ENCODE measurements at places on chromosomes 5 and 9.

DNA sequence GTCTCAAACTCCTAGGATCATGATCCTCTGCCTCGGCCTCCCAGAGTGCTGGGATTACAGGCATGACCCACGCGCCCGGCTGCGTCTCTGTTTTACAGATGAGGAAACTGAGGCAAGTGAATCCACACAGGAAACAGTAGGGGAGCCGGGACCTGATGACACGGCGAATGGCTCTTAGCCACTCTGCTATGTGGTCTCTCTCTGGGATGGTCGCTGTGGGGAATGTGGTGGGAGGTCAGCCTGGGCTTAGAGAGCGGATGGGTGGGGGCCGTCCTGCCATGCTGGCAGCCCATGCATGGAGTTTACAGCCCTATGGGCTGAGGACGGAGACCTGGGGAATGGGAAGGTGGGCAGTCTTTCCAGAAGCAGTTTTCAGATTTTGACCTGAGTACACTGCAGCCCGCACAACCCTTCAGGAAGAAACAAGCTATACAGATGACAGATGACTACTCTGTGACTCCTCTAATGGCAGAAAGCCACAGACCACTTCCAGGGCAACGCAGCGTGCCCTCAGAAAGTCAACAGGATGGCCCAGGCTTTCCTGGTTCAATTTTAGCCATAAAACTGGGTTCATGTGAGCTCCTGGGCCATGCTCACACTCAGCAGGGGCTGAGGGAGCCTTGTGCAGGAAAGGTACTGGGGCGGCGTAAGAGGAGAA lies 136.1 kb upstream of the RAPGEF1 start:
- DNase-seq: no peak

- DNase-seq: no peak
Measured at GRCh38 chr5:132478366-132478871, 12.2 kb downstream of the IRF1 start.

DNA sequence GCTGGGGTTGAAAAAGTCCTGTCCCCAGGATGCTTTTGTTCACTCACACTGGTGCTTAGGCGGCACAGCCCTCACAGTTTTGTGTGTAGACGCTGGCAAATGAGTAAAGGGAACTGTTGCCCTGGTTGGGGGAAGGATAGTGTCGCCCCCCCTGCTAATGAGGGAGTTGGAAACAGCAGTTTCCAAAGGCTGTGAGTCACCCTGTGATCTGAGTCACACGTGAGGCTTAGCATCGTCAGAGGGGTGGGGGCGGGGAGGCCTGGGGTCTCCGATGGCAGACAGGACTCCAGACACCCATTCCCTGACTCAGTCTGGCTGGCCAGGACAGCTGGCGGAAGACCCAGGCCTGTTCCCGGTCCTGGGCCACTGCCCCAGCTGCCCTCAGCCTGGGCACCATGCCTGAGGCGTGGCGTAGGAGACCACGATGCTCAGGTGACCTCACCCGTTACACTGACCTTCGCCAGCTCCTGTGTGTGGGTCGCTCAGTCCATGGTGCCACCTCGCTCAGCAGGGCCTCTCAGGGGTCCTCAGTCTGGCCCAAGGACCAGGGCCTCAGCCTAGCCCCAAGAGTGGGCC lies 2.9 kb downstream of the DNAJB5 start:
- peak; percentile 25 for DNase-seq

- no peak for DNase-seq
Measured at GRCh38 chr9:13053504-13053903, 226.0 kb downstream of the MPDZ start.

DNA sequence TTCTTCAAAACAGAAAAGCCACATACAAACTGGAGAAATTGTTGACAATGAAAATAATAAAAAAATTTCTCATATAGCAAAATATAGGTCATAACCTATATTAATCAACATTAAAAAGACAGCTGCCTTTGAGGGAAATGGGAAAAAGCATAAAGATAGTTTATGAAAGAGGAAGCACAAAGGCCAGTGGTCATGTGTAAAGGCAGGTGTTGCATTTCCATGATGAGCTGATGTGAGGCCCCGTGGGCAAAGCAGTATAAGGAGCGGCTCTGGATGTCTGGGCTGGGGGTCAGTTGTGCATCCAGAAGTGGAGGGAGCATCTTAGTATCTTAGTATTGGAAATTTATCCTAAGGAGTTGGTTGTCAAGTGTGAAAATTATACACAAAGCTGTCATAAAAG lies 18.3 kb downstream of the NDUFS6 start:
- DNase-seq: no peak

DNA sequence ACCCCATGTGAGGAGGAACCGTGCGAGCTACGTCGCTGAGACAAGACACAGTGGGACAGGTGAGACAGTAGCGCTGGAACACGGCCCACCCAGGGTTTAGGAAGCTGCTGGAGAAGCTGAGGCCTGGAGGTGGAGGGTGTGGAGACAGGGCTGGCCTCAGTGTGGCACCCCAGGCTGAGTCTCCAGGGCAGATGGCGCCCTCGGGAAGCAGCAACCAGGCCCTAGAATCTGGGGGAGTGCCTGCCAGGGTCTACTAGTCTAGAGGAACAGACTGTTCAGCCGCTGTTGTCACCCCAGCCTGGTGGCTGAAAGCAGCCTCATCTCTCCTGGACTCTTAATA lies 4.6 kb upstream of the TERT start:
- DNase-seq: no peak

DNA sequence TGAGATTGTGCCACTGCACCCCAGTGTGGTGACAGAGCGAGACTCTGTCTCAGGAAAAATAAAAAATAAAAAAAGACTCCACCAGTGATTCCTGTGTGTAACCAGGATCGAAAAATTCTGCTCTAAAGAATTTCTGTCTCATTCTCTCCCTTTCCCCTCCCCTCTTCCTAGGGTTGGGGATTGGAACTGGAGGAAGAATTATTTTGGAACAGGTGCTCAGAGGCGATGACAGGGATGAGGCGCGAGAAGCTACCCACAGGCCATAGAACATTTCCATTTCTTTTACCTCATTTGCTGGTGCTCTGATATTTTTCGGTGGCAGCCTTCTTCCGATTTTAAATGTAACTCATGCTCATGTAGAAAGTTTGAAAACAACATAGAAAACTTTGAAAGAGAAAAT lies 80.1 kb downstream of the DAPK1 start:
- no peak for DNase-seq

DNA sequence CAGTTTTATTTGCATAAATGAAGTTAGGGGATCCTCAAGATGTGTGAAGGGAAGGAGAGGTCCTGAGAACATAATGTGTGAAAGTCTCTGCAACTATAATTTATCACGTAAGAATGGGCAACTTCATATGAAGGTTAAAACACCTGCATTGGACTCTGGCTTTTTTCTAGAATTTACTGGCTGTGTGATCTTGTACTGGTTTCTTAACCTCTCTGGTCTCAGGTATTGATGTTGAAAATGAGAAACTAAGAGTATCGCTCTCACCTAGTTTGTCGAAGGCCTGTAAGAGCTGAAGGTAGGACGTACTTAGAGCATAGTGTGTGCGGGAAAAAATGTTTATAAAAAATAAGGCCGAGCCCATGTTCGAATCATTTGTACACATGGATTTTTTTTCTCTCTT lies 280.5 kb downstream of the ICE1 start:
- no peak for DNase-seq

DNA sequence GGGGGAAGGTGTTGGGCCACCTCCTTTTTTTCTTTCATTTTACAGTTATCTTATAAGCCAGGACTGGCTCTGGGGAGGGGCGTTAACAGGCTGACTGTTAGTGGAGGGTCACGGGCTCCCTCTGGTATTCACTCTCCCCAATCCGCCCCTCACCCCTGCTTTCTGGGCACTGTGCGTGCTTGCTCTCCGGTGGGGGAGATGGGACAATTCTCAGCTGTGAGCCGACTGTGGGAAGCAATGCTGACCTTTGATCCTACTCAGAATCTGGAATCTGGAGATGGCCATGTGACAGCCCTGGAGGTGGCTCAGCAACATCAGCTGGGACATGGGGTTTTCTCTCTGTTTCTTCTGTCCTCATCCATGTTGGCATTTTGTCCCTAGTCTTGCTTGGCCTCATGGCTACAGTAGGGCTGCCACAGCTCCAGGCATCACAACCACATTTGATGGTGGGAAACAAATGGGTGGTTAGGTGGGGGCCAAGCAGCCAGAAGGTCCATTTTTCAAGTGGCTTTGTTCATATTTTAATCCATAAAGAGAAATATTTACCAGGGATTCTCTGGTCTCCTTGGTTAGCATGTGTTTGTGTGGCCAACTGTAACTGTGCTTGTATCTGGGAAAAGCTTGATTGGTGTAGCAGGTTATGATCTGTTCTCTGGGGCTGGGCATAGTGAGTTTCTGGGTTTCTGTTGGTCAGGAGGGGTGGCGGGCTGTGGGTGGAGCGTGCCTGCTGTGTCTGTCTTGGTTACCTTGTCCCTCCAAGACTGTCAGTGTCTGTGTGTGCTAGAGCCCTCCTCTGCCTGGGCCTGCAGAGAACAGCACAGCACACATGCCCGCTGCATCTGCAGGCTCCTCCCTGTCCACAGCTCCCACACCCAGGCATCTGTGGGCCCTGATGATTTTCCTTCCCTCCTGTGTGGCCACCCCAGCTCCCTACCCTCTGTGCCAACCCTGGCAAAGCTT lies 12.4 kb downstream of the WNK2 start:
- DNase-seq: no peak

DNA sequence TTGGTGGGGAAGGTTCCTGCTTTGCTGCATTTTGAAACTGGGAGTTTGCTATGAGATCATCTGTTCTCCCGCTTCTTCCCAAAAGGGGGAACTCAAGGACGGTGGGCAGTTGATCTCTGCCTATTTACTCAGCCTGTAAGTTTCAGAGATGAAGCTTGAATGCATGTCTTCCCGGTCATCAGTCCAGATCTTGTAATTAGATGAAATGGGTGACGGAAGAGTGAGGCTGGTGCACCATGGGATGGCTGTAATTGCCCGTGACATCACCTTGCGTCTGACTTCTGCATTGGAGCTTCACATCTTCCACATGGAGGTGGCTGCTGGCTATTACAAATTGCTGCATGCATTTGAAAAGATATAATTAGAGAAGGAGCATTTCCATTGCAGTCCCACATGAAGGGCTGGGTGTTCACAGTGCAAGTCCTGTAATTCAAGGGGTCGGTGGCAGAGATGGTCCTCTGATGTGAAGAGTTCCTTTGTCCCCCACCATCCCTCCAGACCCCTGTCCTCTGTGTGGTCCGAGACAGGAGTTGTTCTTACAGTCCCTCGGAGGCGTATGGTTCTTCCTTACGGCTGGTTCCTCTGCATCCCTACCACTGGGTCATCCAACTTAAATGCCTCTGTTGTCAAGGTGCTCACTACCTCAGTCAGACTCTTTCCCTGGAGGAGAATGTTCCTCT lies 72.9 kb downstream of the ZNF618 start:
- no peak for DNase-seq

- DNase-seq: no peak
Measured at GRCh38 chr9:135581636-135582426, 20.3 kb downstream of the PAEP start.

- DNase-seq: no peak
Measured at GRCh38 chr9:97660847-97661246, 27.2 kb downstream of the NCBP1 start.
